ENCODE measurements at places on chromosomes 4 and X.

DNA sequence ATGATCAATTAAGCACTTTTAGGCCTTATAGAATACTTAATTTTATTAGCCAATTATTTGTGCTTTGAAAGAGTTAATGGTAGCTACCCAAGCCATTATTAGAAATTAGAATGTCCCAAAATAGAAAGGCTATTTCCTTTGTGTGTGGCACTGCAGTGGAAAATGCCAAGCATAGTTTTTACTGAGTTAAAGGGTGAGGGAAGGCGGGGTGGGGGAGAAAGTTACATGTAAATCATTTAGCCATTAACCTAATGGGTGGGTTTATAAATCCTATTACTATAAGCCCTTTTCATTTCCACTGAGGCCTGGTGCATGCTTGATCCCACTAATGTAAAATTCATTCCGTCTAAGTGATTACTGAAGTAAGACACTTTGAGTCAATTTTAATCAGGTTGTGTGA is 105.8 kb downstream of the POLA1 start:
- no peak for DNase-seq

DNA sequence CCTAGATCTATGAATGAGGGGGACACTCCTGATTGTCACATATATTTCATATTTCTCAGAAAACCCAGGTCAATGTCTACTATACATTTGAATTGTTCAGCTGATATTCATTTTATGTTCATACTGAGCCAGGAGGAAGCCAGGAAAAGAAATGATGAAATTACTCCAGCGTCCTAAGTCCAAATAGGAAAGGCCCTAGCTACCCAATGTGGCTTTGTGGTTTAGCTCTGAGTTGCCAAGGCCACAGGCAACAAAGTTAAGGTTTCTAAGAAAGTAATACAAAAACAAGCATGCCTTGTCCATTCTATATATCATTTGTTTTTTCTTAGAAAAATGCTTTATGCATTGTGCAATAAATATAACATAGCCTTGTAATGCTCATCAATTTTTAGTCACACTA is 4.5 kb upstream of the CSN2 start:
- no peak for DNase-seq

DNA sequence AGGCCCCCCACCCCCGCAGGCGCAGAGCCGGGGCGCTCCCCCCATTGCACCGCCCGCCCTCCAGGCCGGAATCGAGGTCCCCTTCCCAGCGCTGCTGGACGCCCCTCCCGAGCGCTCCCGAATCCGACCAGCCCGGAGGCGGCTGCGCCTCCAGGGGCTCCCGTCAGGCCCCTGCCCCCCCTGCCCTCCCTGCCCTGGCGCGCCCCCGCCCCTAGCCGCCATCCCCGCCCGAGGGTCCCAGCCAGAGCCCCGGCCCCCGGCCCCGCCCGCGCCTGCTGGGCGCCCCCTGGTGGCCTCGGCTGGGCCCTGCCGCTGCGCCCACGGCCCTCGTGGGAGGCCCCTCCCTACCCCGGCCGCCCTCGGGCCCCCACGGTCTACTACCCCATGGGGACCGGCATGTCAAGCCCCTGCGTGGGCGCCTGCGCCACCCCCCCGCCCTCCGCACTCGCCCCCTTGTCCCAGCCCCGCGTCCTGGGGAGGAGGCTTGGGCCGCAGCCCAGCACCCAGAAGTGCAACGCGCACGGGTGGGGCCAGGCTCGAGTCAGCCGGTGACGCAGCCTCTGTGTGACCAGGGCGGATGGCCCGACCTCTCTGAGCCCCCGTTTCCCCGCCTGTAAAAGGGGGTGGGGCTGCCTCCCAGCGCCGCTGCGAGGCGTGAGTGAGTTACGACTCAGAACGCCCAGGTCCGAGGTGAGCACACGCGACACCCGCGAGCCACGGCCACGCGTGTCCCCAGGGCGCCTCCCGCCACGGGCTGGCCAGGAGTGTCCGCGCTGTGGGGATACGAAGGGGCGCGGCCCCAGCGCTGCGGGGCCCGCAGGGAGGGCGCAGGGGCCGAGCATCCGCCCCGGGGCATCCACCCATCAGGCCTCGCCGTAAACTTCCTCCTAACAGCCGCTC is 104.9 kb downstream of the FAM53A start:
- peak; percentile 66 for DNase-seq

GRCh38 chrX:72307646-72308051 is 1.9 kb upstream of the CITED1 start:
- no peak for DNase-seq

GRCh38 chrX:133918361-133918771 is 67.0 kb downstream of the GPC3 start:
- DNase-seq: no peak

GRCh38 chr4:20299515-20299914 is 47.8 kb downstream of the SLIT2 start:
- DNase-seq: no peak

DNA sequence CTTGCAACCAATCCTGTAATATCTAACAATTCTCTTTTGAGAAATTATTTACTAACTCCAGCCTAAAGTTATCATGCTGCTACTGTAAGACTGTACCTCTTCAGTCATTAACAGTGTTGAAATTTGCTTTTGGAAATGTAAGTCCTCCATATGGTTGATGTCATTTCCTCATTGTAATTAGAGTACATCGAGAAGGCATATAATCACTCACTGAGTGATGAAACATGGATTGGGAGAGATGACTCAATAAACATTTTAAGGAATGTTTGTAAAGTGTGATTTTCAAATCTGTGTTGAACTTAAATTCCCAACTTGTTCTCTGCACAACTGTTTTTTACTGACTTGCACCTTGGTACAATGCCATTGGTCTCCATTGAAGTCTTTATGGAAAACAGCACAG is 61.2 kb downstream of the HMGB2 start:
- no peak for DNase-seq

- DNase-seq: no peak
These were observed 80.7 kb upstream of the LRPAP1 start for GRCh38 chr4:3612934-3613333.

DNA sequence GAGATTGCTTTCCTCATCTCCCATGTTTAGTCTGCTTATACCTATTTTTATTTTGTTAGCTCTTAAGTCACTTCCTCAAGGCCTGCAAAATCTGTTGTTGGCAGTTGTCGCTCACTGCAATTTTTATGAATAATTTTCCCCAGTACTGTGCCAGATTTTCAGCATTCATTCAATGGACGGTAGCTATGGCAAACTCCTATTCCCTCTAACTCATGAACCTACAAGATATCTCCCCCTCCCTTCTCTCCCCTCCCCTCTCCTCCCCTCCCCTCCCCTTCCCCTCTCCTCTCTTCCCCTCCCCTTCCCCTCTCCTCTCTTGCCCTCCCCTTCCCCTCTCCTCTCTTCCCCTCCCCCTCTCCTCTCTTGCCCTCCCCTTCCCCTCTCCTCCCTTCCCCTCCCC is 160.4 kb downstream of the FRAS1 start:
- DNase-seq: no peak

DNA sequence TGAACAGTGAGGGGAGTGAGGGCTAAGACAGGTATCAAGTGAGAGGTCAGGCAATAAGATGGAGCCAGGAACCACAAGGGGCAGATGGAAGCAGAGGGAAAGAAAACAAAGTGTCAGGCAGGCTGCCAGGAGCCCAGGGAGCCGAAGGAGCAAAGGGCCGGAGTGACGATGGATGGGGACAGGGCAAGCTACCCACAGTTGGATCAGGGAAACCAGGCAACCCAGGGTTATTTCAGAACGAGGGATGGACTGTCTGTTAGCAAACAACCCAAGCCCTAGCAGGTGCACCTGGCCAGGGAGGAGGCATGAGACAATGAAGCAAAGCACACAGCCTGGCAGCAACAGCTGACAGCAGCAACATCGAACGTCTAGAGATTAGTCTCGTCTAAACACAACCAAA is 39.2 kb downstream of the SEL1L3 start:
- DNase-seq: no peak

DNA sequence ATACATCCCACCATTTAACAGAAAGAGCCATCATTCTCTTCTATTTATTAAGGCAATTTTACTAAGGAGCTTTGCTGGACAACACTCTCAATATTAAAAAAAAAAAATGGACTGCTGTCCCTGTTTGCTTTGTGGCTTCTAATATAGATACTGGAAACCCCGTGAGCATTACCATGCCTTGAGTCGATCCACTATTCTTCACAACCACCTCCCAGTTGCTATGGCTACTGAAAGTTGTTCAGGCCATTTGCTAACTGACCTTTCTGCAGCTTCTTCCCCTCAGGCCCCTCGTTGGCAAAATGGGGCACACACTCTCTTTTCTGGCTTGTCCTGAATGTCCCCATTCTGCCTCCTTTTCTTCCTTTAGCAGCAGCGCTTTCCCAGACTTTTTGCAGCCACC is 340.4 kb downstream of the NR3C2 start:
- no peak for DNase-seq

GRCh38 chrX:153623310-153624029 is 23.5 kb upstream of the DUSP9 start:
- DNase-seq: no peak

DNA sequence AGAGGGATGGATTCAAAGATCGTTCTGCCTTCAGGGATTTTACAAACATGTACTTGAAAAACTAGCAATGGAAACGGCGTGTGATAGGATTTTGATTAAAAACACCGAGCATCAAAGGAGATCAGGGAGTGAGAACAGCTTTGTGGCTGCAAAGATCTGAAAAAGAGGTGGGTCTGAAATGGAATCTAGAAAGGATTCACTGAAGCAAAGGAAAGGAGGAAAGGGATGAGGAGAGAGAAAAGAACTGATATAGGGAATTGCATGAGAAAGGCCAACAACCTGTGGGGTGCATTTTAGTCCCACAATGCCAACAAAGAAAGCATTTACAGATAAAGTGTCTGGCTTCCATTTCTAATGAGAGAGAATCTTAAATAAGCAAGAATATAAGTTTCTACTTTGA is 23.1 kb downstream of the ADH4 start:
- DNase-seq: no peak

- DNase-seq: no peak
These were observed 15.0 kb upstream of the CT47A1 start for GRCh38 chrX:121000589-121000988.

DNA sequence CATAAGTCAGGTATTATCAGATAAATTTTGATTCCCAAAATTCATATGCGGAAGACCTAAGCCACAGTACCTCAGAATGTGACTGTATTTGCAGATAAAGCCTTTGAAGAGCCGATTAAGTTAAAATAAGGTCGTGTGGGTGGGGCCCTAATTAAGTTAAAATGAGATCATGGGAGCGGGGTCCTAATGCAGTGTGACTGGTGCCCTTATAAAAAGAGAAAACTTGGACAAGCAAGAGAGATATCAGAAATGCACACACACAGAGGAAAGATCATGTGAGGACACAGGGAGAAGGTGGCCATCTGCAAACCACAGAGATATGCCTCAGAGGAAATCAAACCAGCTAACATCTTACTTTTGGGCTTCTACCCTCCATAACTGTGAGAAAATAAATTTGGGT is 236.1 kb downstream of the FBXO8 start:
- DNase-seq: no peak

DNA sequence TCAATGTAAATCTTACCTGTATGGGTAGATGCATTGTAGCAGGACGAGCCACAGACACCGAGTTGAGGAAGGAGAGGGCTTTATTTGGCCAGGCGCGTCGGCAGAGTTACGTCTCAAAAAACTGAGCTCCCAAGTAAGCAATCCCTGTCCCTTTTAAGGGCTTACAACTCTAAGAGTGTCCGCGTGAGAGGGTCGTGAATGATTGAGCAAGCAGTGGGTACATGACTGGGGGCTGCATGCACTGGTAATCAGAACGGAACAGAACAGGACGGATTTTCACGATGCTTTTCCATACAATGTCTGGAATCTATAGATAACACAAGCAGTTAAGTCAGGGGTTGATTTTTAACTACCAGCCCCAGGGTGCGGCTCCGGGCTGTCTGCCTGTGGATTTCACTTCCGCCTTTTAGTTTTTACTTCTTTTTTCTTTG is 524.9 kb upstream of the HTR2C start:
- DNase-seq: no peak

DNA sequence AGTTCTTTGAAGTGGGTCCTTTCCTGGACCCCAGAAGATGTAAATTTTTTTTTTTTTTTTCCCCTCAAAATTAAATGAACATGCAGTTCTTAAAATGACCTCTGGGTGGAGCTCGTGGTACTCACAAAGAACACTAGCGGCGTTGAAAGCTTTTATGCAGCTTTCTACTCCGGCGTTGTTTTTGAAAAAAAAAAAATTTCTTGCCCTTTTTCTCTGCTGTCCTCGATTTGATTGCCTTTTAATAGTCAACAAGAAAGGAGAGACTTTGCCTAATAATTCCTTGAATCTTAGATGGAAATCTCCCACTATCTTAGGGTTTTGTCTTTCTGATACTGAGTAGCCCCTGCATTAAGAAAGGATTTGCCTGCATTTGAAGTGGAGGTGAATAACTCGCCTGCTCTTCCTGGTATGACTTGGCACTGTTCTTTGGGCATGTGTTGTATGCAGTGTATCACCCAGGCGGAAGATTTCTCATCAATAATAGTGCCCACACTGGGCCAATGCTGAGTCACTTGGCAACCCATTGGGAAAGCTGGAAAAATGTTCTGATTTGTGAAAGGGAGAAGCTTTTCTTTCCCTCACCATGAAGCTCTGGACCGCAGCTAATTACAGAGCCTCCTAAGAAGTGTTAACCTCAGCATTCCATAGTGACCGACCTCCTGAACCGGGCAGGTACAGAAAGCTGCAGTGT is 104.0 kb downstream of the PHEX start:
- DNase-seq: no peak

DNA sequence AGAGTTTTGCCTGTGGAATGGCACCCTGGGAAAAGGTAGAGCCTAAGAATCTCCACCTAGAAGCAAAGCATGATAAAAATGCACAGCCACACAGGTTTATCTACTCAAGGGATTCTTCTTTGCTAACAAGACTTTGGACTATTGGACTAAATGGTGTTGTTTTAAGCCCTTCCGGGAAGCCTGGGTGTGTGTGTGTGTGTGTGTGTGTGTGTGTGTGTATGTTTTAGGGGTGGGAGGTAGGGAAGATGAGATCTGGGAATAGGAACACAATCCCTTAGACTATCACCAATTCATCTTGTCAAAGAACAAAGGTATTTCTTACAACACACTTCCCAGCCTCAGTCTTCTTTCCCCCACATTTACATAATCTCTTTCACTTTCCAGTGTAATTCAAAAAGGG is 327.5 kb upstream of the FGF16 start:
- no peak for DNase-seq

GRCh38 chr4:139791681-139792080 is 126.1 kb downstream of the MGST2 start:
- DNase-seq: no peak
